ENCODE measurements at places on chromosomes 12 and 14. TPM values are rescaled to one million over a fixed set of nuclear protein-coding genes. Genes with fewer than 3 reads are reported as not detected.

GALNT9 gene
- total RNA-seq, result not detected

KIF21A gene
- total RNA-seq, result 19.7 TPM

MIP gene
- total RNA-seq, result not detected

HHIPL1 gene
- total RNA-seq, result 0.10 TPM

GARIN6 gene
- total RNA-seq, result not detected

CCDC184 gene
- 0.65 TPM for total RNA-seq

APOF gene
- total RNA-seq, result not detected

SYCP3 gene
- total RNA-seq, result 0.30 TPM

IAPP gene
- total RNA-seq, result not detected

PRIMA1 gene
- not detected for total RNA-seq

LRRIQ1 gene
- not detected for total RNA-seq

CCDC175 gene
- not detected for total RNA-seq

ADAM21 gene
- not detected for total RNA-seq

SELPLG gene
- 289 TPM for total RNA-seq

SLC38A1 gene
- total RNA-seq, result 214 TPM

TMEM63C gene
- total RNA-seq, result 1.9 TPM

WNT1 gene
- total RNA-seq, result 0.33 TPM

FOXM1 gene
- 102 TPM for total RNA-seq

BATF gene
- 63.0 TPM for total RNA-seq

KRT6C gene
- not detected for total RNA-seq

CSAD gene
- total RNA-seq, result 28.6 TPM

SIX6 gene
- total RNA-seq, result not detected

CARMIL3 gene
- total RNA-seq, result 4.2 TPM

BCL2L14 gene
- 13.9 TPM for total RNA-seq

RD3L gene
- total RNA-seq, result not detected

MAP1LC3B2 gene
- 0.68 TPM for total RNA-seq

KRT3 gene
- total RNA-seq, result not detected

GALC gene
- 27.6 TPM for total RNA-seq

HPD gene
- not detected for total RNA-seq

ZNF641 gene
- total RNA-seq, result 16.4 TPM

MYF6 gene
- total RNA-seq, result not detected

REM2 gene
- total RNA-seq, result 1.2 TPM

OR11H6 gene
- total RNA-seq, result not detected

C14orf180 gene
- not detected for total RNA-seq

KRT73 gene
- not detected for total RNA-seq

TEX52 gene
- 0.20 TPM for total RNA-seq

ARHGEF25 gene
- total RNA-seq, result 0.55 TPM

HOXC12 gene
- not detected for total RNA-seq

HOXC6 gene
- not detected for total RNA-seq

KCNC2 gene
- not detected for total RNA-seq

SIX4 gene
- total RNA-seq, result 0.96 TPM

SLC6A15 gene
- not detected for total RNA-seq

EGLN3 gene
- total RNA-seq, result 12.0 TPM

LRRC10 gene
- not detected for total RNA-seq

ARHGAP9 gene
- 188 TPM for total RNA-seq

KRT74 gene
- total RNA-seq, result not detected

DBX2 gene
- not detected for total RNA-seq

COX6A1 gene
- 318 TPM for total RNA-seq

INSM2 gene
- total RNA-seq, result not detected

GPX2 gene
- not detected for total RNA-seq

TAS2R46 gene
- 0.95 TPM for total RNA-seq

PLCZ1 gene
- not detected for total RNA-seq

GOLGA3 gene
- 46.2 TPM for total RNA-seq

MARK3 gene
- total RNA-seq, result 76.0 TPM

FGF23 gene
- not detected for total RNA-seq

GPR132 gene
- 51.4 TPM for total RNA-seq

SLC38A4 gene
- total RNA-seq, result not detected

Data from activated CD4-positive, alpha-beta memory T cell treated with anti-CD3 and anti-CD28 coated beads, Interleukin-2, amount 10 ng/mL, durations not matched to agents 7 days and 5 days (primary cell).